Stimulated activated CD4-positive, alpha-beta T cell treated with anti-CD3 and anti-CD28 coated beads, Interleukin-1b, Interleukin-23, amount 100 ng/mL, for 48 hours (primary cell): ENCODE measurements at places on chromosomes 13 and 19.

DNA sequence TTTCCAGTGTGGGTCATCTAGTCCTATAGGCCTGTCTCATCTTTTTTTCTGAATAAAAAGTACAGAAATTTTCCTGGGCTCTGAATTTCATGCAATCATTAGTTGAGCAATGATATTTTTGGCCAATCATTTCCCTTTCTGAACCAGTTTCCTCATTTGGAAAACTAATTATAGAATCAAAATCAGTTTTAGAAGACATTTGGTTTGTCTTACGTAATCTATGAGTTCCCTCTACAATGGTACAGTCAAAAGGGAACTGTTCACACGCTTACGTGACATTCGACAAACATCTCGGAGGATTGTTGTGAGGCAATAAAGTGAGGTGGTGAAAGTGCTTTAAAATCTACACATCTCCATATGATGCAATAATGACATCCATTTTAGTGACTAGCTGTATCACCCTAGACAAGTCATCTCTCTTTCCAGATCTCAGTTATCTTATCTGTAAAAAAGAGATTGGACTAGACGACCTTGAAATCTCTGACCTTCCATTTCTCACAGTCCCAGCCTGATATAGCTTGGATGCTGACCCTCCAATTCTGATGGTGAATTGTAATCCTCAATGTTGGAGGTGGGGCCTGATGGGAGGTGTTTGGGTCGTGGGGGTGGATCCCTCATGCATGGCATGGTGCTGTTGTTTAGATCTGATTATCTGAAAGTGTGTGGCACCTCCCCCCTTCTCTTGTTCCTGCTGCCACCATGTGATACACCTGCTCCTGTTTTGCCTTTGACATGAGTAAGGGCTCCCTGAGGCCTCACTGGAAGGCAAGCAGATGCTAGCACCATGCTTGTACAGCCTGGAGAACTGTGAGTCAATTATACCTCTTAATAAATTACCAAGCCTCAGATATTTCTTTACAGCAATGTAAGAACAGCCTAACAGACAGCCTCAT lies 26.7 kb downstream of the FLT1 start:
- peak; percentile 14 for DNase-seq

GRCh38 chr13:33725340-33725739 lies 92.6 kb upstream of the RFC3 start:
- no peak for DNase-seq

DNA sequence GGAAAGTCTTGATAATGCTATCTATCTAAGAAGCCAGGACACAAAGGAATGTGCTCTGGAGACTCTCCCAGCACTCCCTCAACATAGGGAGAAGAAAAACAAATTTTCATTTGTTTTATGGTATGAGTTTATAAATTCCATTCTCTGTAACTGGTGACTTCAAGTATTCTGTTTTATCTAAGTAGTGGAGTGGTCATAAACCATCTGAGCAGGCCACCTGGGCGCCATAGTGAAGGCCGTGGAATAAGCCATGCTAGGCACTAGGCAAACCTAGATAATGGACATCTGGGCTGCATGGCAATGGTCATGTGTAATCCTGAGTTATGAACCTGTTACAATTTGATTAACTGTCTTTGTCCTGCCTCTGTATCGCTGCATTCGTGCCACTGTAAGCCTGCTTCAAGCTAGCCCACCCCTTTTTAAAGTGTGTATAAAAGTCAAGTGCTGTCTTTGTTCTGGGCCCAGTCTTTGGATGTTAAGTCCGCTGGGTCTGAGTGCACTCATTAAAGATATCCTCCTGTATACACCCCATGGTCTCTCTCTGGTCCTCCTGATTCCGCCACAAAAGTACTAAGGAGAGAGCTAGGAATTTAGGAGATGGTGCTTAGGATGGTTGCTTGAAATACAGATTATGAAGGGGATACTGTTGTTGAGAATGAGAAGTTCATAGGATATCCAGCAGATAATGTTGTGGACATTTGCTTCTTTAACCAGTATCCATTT lies 13.2 kb downstream of the GTF2F2 start:
- no peak for DNase-seq

GRCh38 chr19:2016041-2016807 lies 710 bp upstream of the BTBD2 start:
- peak; percentile 46 for DNase-seq

DNA sequence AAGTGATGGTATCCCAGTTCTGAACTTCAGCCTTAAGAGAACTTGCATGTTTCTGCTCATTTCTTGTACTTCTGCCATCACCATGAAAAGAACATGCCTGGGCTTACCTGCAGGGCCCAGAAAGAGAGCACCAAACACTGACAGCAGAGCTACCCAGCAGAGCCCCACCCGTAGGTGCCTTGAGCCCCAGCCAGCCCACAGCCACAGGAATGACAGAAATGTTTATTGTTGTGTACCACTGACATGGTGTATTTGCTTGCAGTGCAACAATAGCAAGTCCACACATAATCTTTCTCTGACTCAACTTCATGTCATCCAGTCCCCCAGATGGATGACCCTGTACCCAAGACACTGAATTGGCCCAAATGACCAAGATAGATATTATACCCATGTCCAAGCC lies 195.2 kb downstream of the TSHZ3 start:
- no peak for DNase-seq

GRCh38 chr13:36681894-36682624 lies 8.2 kb downstream of the SERTM1 start:
- no peak for DNase-seq

- no peak for DNase-seq
Measured at GRCh38 chr19:48600679-48601417, 5.7 kb upstream of the SPACA4 start.

- DNase-seq, result no peak
Measured at GRCh38 chr19:42328854-42329253, 3.4 kb downstream of the MEGF8 start.

DNA sequence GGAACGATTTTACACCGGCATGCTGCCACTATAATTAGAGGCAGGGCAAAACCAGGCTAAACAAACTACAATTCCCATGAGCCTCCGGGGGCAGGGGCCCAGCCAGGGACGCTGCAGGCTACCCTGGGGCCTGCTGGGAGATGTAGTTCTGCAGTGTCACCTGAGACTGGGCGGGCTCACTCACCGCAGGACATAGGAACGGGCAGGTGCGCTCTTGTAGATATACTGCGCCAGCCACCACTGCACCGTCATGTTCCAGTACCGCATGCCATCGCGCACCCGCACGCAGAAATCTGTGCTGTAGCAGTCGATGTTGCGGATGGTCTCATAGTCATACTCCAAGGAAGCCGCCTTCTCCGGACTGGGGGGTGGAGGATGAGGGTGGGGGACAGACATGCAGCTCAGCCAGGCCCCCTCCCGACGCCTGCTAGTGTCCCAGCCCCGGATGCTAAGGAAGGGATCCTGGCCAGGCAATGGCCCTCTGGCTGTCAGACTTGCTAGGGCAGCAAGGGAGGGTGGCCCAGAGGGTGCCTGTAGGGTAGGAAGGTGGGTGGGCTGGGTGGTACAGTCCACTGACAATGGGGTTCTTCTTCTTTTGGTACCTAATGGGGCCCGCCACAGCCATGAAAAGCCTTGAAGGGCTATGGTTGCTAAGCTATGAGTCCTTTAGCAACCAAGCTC lies 5.8 kb upstream of the TMC4 start:
- no peak for DNase-seq

- DNase-seq, result no peak
Measured at GRCh38 chr13:25840261-25840660, 211.6 kb downstream of the SHISA2 start.

DNA sequence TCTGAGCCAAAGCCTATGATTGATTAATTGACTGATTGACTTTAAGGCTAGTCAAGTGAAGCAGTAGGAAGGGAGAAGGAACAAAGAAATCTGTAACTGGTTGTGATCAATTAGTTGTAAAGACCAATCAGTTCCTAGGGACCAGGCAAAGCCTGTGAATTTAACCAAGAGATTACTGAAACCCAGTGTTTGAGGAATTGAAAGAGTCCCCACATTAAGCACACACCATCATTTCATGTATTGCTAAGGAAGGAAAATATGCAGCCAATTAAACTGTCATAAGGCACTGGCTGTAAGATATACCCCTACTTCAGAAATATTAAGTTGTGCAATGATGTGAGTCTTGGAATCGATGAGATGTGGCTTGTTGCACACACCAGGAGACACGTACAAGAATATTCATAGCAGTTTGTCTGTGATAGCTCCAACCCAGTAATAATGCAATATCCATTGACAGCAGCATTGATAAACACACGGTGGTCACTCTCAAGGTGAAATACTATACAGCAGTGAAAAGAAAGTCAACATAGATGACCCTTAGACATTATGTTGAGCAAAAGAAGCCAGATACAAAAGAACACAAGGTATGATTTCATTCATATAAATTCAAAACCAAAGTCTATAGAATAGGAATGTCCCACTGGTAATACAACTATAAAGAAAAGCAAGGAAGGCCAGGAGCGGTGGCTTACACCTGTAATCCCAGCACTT lies 9.0 kb downstream of the C19orf47 start:
- DNase-seq, result no peak

- DNase-seq, result no peak
Measured at GRCh38 chr13:86383561-86383960, 584.3 kb upstream of the SLITRK6 start.

DNA sequence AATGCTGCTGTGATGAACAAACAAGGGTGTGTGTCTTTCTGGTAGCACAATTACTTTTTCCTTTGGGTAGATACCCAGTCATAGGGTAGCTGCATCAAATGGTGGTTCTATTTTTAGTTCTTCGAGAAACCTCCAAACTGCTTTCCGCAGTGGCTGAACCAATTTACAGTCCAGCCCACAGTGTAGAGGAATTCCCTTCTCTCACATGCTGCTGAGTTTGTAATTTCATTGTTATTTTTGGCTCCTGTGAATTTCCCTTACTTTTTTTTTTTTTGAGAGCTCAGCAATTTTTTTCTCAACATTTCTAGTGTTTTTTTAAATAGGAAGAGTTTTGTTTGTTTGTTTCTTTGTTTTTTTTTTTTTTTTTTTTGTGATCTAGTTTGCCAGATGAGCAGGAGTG lies 37.5 kb upstream of the ADGRE1 start:
- DNase-seq, result no peak

DNA sequence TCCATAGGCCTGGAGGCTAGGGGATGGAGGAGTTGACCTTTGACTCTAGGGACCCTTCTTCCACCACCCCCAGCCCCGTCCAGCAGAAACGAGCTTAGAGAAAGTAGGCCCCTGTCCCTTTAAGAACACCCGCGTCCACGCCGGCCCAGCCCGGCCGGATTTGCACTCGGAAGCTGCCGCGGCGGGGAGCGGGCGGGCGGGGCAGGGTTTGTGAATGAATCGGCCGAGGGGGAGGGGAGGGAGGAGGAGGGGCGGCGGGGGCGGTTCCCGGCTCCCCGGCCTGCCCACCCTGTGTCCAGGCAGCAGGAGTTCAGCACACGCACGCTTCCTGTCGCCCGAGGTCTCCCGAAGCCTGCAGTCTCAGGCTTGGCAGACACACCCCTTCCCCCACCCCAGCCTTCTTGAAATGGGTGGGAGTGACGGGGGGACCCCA lies 1.5 kb downstream of the UNC13A start:
- DNase-seq, result no peak

DNA sequence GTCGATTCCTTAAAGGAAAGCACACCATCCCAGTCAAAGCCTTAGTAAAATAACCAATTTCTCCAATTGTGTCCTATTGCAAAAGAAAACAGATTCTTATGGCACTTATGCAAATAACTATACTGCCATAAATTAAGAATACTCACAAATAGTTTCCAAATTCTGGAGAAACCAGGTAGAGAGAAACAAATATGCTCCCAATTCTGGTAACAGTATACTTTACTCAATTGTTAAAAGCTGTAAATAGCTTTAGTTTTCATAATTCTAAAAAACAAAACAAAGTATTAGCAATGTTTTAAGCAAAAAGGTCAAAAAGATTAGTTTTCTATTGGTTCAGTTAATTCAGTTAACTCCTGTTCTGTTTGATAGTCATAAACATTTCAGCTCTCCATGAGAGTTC lies 18.2 kb upstream of the UBAC2 start:
- DNase-seq, result no peak

DNA sequence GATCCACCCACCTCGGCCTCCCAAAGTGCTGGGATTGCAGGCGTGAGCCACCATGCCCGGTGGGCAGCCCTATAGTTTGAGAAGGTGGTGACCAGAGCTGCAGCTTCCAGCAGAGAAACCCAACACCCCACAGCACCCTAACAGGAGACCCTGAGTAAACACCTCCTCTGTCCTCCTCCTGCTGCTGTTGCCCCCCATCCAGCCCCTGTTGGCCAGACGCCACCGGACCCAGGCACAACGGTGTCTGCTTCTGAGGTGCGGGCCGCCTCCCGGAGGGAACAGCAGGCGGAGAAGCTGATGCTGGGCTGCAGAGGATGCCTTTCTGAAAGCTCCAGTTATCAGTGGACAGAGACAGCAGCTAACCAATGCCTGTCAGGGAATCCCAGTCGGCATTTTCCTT lies 175.5 kb downstream of the COL4A1 start:
- no peak for DNase-seq

GRCh38 chr19:10866495-10866894 lies 4.9 kb upstream of the CARM1 start:
- no peak for DNase-seq

GRCh38 chr13:24076109-24076508 lies 84.4 kb upstream of the SPATA13 start:
- DNase-seq, result no peak

- DNase-seq, result no peak
Measured at GRCh38 chr19:35226748-35227147, 1.8 kb downstream of the FAM187B start.

DNA sequence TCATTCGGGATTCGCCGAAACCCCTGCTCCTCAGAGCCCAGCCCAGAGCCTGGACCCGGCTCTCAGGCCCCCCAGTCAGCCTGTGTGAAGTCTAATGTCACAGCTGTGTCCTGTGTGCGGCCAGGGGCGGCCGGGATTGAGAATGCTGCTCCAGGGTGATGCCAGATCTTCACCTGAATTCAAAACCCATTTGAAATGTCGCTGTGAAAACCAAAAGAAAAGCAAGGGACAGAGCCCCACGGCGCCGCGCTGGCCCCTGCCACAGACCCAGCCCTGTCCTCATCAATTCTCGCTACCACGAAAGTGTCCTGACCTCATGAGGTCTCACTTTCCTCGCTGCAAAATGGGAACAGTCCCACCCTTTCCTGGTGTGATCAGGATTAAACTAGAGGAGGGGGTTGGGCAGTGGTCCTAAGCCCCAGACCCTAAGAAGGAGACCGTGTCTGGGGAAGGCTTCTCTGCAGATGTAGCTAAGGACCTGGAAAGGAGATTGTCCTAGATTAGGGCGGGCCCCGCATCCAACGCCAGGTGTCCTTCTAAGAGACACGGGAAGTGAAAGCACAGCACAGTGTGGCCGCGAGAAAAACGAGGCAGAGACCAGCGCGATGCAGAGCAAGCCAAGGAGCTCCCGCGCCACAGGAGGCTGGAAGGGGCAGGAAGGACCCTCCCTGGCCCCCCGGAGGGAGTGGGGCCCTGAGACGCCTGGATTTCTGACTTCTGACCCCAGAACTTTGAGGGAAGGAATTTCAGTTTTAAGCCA lies 34.0 kb upstream of the SPACA7 start:
- no peak for DNase-seq

GRCh38 chr19:5130371-5131030 lies 161.6 kb downstream of the KDM4B start:
- peak; percentile 45 for DNase-seq

GRCh38 chr19:9806803-9807202 lies 12.1 kb downstream of the FBXL12 start:
- no peak for DNase-seq
